ENCODE measurements at places on chromosomes 2 and 18.

GRCh38 chr2:55138014-55138881, 88.0 kb upstream of the RTN4 start:
- no peak for ATAC-seq

- peak; percentile 38 for ATAC-seq
Observed at GRCh38 chr2:181466661-181467576, 9.7 kb downstream of the ITGA4 start.

DNA sequence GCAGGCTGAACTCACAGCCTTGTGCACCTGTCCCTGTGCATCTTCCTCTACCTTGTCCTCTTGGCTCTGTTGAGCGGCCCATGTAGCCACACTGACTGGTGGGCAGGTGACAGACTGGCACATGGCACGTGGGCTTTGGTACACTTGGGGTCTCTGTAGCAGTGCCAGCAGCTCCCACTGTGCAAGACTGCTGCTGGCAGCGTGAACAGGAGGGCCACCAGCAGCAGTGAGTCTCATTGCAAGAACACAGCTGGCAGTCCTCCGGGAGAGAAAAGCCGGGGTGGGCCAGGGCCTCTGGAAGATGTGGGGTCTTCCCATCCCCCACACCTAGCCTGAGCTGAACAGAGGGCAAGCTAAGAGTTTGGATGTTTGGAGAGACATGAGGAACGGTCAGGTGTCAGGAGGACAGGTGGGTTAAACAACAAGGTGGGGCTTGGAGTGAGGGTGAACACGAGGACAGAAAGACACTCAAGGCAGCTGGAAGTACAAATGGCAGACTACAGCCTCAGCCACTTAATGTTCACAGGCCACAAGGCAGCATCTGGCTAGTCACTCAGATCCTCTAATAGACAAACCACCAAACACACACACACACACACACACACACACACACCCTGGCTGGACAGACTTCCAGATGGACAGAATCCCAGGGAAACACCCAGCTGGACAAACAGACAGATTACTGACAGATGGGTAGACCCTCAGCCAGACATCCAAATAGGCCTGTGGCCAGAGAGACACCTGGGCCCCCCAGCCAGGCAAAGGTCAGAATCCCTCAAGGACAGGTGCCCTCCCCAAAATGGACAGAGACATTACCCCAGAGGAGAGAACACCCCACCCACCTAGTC, 2.3 kb upstream of the PTPN18 start:
- ATAC-seq = no peak

GRCh38 chr2:127083819-127084503, 23.0 kb downstream of the BIN1 start:
- no peak for ATAC-seq

Measured in esophagus mucosa (tissue), 1 donor.